ENCODE measurements at places on chromosomes 13 and 19.
A peak's percentile ranks its signal among the peaks of the same experiment; 100 is the strongest.

GRCh38 chr13:24287748-24288287 lies 21.6 kb upstream of the C1QTNF9 start:
- DNase-seq = peak; percentile 18

- no peak for DNase-seq
Measured at GRCh38 chr13:29888306-29888705, 37.9 kb upstream of the UBL3 start.

GRCh38 chr19:11563532-11563931 lies 4.5 kb upstream of the ELOF1 start:
- no peak for DNase-seq

GRCh38 chr13:30376426-30377311 lies 45.6 kb upstream of the UBE2L5 start:
- DNase-seq = peak; percentile 13

- DNase-seq = peak; percentile 11
Measured at GRCh38 chr19:41691268-41691970, 3.3 kb upstream of the CEACAM7 start.

DNA sequence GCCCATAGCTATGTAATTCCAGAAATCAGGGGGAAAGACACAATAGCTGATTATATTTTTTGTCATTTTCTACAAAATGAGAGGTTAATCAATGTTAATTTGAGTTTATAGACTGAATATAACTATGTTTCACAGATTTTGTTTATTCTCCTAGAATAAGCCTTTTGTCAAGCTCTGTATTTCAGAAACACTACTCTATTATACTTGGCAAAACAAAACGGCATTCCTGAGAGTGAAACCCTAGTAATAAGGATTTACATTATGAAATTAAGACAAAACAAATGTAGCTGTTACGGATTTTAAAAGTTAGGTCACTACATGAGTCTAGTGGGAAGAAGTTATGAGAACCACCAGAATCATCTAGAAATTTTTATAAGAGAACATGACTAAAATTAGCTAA lies 334.2 kb downstream of the KLF12 start:
- DNase-seq = no peak

DNA sequence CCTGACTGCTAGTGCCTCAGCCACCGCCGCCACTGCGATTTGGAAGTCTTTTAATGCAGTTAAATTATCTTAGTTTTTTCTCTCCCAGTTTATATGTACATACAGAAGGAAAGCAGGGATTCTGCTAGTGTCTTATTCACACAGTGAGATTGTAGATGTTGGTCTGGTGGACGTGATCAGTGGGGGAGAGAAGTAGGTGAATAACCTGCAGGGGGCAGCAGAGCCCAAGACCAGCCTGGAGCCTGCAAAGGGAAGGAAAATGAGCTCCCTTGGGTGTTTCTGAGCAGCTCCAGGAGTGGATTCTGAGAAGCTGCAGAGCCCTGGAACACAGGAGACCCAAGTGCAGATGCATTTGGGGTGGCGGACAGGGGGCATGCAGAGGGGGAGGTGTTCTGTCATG lies 26.3 kb downstream of the ZNF844 start:
- peak; percentile 50 for DNase-seq

DNA sequence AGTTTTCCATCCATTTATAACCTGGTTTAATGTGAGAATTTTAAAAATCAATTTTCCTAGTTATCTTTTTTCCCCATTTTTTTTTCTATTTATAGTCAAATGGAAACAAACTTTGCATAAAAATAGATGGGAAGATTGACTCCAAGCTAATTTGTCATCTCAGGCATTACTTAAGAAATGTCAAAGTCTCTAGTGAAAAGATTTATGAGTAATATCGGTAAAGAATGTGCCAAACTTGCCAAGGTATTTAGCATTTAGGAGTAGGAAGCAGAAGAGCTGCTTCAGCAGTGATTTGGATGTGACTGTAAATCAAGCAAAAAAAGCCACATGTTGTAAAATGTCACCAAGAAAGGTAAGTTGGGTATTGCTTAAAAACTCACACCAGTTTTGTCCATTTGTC lies 108.6 kb downstream of the LACC1 start:
- no peak for DNase-seq

- no peak for DNase-seq
Measured at GRCh38 chr13:113155201-113155600, 3.2 kb upstream of the PROZ start.

- no peak for DNase-seq
Measured at GRCh38 chr19:33535226-33535625, 13.6 kb upstream of the PEPD start.

- no peak for DNase-seq
Measured at GRCh38 chr13:111415246-111415645, 94.8 kb downstream of the TEX29 start.

DNA sequence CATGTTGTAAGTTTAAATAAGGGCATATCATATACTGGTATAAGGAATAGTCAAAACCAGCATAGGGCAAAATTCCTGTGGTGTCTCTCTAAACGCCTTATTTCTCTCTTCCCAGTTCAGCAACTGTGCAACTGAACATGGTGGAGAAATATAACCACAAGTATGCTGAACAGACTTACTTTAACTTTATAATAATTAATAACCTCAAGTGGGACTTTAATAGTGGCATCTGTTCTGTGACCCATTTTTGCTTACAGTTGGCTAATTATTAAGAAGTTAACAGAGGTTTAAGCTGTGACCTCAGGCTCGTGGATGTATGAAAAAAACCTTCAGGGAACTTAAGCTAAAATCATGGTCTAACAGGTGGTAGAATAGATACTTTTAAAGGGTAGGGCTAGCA lies 54.3 kb downstream of the MICU2 start:
- no peak for DNase-seq

- no peak for DNase-seq
Measured at GRCh38 chr19:46211201-46211881, 18.2 kb upstream of the IGFL1 start.

- DNase-seq = no peak
Measured at GRCh38 chr13:51767100-51767499, 36.9 kb downstream of the DHRS12 start.

GRCh38 chr19:35154525-35155406 lies at the start of gene FXYD5:
TSS of gene FXYD5 (plus strand) at chr19:35154735. CDS start at chr19:35155551, 816 bp downstream.
- peak; percentile 85 for DNase-seq

DNA sequence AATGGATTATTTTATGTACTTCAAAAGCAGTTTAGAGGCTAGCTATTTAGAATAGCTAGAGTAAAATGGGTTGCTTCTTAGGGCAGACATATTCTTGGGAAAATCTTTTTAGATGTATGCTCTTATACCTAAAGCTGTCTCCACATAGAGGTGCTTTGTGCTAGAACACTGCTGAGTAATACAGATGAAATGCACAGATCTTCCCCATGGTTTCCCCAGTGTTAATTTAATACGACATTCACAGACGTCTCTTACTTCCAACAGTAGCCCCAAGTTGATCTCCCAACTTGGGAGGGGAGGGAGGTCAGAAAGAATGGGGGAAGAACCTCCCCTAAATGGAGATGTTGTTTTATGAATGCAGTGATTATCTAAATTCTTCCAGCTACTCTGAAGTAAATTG lies 16.9 kb downstream of the NALCN start:
- no peak for DNase-seq

DNA sequence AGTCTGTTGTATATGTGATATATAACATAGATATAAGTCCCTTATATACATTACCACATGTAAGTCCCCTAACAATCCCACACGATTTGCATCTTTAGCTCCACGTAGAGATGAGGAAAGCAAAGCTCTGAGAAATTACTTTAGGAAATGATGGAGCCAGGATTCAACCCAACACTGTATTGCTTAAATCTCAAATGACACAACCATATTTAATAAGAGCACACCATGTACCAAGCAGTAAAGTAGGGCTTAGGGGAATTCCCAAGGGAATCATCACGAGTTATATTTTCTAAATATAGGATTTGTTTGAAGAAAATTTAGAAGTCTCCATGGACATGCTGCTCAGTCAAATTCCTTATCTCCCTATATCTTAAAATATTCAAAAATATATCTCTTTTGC lies 61.3 kb upstream of the POMP start:
- DNase-seq = no peak

GRCh38 chr13:50594276-50595051 lies 249.0 kb downstream of the DLEU7 start:
- DNase-seq = no peak

- DNase-seq = no peak
Measured at GRCh38 chr13:106650690-106651205, 82.8 kb upstream of the ARGLU1 start.

DNA sequence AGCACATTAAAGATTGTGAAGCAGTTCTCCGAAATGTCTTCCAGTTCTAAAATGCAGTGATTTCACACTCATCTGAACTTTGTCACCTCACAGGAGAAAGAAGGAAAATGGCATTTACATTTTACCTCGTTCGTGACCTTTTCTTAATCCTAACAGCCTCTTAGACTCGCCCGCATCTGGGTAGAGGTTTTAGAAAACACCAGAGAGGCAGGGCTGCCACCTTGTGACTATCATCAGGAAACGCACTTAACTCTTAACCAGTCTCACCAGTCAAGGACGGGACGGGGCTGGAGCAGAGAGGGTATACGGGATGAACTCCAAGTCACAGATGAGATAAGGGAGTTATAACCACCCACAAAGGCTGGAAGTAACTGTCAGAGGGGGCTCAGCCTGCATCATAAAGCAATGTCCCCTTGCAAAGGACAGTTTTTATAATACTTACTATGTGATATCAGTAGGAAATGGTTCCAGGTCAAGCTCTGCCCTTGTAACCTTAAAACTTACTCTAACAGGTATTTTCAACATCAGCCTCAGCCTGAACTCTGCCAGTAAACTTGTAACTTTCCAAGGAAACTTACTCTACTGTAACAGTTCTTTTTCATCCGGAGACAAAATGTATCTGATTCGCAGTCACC lies 8.6 kb upstream of the CEACAM6 start:
- DNase-seq = peak; percentile 55

GRCh38 chr13:38718374-38718773 lies 31.5 kb downstream of the FREM2 start:
- no peak for DNase-seq

DNA sequence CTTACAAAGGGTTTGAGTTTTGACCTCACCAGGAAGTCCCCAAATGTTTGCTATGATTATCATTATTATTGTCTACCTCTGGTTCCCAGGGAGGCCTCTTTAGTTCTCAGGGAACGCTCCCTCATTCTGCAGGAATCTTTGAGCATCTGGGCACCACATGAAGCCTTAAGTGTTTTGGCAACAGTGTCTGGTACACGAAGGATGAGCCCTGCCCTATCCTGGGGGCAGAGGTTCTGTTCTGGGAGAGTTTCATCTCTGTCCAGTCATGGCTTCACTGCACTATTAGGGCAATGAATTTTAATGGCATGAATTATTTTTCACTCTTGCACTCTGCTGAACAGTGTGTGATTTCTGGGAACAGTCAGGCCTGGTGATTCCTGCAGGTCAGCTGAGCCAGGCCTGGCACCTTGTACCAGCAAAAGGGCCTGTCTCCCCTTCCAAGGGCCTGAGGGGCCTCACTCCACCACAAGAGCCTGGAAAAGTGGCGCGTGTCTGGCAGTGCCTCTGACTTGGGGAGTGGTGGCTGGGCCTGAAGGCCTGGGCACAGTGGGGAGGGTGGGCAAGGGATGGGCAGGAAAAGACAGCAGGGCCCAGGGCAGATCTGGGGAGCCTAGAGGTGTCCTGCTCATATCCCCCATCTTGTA lies 4.6 kb downstream of the FAM187B start:
- no peak for DNase-seq

DNA sequence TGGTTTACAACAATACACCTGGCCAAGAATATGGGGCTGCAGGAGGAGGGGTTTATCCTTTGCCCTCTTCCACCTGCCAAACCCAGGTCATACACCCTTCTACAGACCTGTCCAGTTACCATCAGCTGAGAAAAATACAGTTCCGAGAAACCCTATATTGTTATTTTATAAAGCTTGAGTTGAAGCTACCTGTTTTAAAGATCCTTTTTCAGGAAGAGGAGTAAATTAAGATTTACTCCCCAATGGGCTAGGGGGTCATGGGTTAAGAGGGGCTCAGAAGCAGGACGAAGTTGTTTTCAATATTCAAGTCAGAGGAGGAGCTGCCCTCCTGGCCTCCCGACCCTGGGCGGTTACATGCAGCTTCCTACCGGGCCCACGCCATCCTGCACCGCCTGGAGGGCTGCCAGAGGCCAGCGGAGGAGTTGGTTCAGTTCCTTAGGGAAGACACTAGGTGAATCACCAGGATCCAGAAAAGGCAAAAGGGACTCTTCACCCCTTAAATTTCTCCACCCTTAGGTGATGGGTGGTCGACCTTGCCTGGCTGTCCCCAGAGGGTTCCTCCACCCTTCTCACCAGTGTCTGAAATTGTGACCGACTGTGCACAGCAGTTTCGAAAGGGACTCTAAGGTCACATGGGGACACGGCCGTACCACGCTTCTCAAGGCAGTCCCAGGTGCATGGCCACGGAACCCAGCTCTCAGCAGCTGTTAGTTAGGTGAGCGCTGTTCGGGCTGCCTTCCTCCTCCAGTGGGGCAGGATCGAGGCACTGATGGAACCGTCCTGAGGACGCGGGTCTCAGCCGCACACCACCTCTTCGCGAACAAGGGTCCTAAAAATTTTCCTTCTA lies 1.2 kb downstream of the GJB2 start:
- no peak for DNase-seq

DNA sequence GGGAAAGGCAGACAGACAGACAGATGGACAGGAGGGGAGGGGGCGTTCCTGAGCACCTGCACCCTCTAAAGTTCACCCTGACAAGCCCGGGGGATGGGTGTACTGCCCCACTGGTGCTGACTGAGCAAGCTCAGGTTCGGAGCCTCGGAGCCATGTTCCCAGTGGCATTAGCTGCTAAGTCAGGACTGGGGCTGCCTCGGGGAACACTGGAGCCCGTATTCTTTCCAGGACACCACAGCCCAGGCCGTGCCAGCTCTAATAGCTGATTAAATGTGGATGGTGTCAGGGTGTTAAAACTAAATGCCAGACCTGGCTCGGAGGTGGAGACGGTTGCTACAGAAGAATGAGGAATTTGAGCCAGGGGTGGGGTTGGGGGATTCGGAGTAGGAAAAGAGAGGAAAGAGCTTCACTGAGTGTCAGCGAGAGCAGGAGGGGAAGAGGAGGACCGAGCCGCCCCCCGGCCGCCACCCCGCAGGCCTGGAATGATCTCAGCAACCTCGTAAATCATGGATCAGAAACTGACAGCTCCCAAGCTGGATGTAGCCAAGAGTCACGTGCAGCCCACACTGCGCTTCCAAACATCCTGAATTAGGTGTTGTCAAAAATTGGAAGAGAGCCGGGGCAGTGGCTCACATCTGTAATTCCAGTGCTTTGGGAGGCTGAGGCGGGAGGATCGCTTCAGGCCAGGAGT lies 10.4 kb downstream of the MAP2K2 start:
- DNase-seq = no peak

GRCh38 chr13:49302817-49303216 lies 55.1 kb downstream of the CDADC1 start:
- DNase-seq = no peak

DNA sequence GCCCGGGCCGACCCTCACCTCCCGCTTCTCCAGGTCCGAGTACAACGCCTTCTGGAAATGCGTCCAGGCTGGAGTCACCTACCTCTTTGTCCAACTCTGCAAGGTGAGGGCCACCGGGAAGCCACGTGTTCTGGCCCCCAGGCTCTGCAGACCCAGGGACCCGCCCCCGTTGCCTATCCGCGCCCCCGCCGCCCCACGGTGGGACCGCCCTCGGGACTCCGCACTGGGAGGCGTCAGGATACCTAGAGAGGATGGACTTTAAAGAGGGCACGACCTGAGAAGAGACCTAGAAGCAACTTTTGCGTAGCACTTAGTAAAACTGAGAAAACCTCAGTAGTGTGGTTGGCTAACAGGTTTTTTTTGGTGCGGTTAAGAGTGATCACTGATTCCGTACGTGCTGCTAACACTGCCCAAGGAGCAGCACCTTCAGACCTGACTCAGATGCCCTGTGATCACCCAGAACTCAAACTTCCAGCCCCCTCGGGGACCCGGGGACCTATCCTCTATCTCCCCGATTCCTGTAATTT lies 492 bp downstream of the TMEM147 start:
- no peak for DNase-seq

GRCh38 chr13:50125304-50125553 lies 110.0 kb downstream of the KCNRG start:
- DNase-seq = no peak

Measured in CD14-positive monocyte (primary cell).